ENCODE measurements at places on chromosomes 12 and 14. TPM values are rescaled to one million over a fixed set of nuclear protein-coding genes. Genes with fewer than 3 reads are reported as not detected.

- no peak for DNase-seq
Measured at GRCh38 chr14:102503641-102504327, 5.8 kb downstream of the ANKRD9 start.

The TEX52 gene
- not detected for polyA plus RNA-seq

The OR6C2 gene
- polyA plus RNA-seq: not detected

DNA sequence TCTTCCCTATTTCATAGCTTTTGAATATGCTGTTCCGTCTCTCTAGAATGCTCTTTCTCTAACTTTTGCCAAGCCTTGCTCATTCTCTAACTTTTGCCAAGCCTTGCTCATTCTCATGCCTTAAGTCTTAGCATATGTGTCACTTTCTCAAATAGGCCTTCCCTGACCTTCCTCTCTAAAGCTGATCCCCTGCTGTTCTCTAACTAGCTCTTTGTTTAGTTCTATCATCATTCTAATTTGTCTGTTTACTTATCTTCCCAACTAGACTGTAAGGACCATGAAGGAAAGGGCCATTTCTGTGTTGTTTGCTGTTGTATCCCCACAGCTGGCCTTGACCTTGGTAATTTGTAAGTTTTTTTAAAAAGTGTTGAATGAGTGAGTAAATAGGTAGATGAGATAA lies 71.1 kb downstream of the ZNF641 start:
- no peak for DNase-seq

- DNase-seq: no peak
Measured at GRCh38 chr14:92549859-92550230, 36.3 kb downstream of the RIN3 start.

DNA sequence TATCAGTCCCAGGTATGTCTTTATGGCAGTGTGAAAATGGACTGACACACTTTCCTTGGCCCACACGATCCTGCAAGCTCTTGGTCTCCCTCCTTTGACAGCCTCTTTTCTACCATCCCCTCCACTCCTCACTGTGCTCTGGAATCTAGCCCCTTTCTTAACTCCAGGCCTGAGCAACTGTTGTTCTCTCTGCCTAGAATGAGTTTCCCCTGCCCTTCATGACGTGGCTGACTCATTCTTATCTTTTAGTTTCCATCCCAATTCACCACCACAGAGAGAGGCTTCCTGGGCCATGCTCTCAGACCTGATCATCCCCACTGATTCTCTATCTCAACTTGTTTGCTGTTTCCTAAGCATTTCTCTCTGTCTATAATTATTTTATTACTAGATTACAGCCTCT lies 157.4 kb upstream of the HMGA2 start:
- DNase-seq: no peak

The CHGA gene
- polyA plus RNA-seq: not detected

Measured in naive thymus-derived CD8-positive, alpha-beta T cell (primary cell).